Activated naive CD4-positive, alpha-beta T cell treated with anti-CD3 and anti-CD28 coated beads, Interleukin-2, amount 50 U/mL, for 16 hours (primary cell): ENCODE measurements at places on chromosomes 7 and 10.

- DNase-seq, result no peak
Observed at GRCh38 chr10:70405037-70405824, 1.3 kb downstream of the EIF4EBP2 start.

DNA sequence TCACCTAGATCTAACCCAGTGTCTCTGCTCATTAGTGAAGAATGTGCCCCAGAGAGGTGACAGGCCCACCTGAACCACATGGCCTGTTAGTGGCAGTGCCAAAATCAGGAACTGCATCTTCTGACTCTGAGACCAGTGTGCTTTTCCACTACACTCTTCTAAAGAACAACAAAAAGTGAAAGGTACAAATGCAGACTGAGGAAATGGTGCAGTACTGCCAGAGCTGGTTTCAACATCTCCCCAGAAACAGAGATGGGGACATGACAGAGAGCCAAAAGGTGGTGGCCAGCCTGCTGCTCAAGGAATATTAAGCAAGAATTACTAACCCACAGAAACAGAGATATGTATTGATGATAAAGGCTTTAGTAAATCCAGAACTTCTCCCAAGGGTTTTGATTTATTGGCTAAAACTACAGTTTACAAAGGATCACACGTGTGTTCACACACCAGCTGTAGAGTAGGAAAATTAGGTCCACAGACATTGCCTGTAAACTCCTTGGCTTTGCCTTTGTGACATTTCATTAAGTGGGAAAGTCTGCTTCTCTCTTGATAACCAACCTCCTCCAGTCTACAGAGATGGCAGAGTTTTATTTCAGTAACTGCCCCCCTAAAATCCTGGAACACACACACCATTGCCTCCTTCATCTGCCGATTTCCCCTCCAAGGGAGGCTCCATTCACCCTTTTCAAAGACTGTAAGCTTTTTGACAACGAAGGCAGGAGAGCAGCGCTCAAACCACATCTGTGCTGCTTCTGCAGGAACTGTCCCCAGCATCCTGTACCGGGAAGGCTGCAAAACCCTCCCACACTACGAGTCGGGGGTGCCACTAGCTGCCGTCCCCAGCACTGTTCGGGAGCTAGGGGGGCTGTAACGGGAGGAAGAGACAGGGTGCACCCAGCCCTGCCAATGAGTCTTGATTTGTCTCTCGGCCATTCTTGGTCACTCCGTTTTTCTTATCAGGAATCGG, 29.8 kb downstream of the GSDME start:
- no peak for DNase-seq

DNA sequence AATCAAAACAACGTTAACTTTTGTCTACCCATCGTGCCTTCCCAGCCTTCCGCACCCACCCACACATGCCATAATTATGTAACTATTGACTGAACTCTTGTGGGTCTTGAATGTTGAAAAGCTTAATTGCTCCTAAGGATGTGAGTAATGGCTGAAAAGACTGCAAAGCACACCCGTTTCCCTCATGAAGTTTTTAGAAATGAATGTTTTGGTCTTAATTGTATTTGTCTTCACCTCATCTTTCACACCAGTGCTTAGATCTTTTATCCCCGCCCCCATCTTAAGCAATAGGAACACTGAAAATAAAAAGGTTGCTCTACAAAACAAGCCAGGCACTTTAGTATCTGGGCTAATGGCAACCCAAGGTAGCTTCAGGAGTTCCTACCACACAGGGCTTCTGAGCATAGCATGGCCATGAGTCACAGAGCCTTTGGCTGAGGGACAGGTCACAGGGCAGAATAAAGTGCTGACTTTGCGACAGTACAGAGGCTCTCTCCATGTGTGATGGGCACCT, 690.5 kb downstream of the PARD3 start:
- no peak for DNase-seq

DNA sequence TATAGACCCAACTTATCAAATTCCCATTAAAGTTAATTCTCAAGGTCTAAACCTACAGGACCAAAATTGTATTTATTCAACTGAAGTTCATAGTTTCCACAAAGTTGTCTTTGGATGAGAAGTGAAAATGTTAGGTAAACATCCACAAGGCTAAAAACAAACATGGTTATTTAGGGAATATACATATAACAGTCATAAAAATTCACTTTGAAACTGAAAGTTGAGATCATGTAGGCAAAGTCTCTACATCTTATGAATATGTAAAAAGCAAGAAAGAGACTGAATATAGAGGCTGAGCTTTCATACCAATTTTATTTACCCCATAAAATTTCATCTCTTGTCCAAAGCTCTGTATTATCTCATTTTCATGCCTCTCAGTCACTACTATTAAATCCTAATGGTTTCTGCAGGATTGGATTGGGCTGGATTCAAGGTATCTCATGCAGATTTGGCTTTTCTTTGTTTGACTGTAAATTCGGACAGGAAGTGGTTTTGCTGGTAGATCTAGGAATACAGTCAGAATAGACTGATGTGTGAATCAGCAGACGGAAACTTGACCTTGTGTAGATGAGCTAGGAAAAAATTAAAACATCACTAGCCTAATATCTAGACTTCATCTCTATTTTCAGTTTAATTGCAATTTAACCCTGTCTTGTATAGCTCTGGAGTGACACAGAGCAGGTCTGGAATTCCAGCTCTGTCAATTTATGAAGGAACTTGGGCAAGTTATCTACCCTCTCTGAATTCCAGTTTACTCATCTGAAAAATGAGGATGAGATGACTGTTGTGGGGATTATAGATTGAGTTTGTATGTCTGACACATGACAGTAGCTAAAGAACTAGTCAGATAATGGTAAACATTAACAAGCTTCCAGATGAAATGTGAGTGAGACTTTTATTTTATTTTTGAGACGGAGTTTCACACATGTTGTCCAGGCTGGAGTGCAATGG, 27.3 kb upstream of the SKAP2 start:
- no peak for DNase-seq

DNA sequence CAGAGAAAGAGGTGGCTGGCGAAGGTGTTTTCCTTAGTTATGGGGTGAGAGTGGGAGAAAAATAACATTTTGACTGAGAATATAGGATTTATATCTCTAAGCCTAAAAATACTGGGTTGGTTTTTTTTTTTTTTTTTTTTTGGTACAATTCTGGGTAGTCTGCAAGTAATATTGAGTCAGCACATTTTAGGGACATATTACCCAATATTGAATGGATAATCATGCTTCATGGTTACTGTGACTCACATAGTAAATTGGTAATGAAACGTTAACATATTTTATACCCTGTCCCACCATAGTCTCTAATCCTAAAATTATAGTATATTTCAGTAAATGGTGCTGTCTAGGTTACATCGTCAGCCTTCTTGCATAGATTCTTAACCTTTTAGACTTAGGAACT, 91.4 kb downstream of the TPST1 start:
- no peak for DNase-seq

DNA sequence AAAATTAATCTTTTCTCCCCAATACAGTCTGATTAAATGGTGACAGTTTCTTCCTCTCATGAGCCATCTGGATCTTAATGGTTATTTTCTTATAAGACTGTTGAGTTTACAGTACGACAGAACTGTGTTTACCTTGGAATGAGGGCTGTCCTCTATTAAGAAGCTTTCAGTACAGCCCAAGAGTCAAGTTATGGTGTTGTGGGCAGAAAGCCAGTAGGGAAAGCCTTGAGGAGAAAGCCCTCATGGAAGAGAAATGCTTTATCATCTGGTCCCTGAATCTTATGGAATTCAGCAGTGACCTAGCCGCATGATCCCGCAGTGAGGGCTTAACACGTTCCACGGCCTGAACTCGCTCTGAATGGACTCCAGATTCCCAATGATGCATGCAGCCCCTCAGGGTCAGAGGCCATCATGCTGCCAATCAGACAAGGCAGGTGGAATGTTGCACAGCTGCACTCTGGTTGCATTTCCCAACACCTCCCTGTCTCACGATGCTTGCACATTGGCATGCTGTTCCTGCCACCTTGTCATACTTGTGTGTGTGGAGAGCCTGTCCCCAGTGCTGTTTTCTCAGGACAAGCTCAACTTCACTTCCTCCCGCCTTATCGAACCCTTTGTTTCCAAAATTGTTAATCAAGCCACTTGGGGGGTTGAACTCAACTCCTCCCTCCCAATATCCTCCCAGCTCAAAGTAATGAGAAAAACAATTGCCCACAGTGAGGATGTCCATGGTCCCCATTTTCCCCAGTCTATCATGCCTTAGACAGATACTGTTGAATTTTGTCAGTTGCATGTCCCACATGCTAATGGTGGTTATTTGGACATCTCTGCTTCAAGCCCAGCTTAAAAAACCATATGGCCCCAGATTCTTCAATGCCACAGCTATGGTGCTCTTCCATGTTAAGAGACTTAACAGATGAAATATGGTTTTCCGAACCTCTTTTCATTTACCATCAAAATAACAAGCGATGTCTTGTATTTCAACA, 211.1 kb upstream of the TCF7L2 start:
- no peak for DNase-seq

GRCh38 chr10:126433351-126433750, 45.1 kb upstream of the ADAM12 start:
- DNase-seq, result no peak

- DNase-seq, result no peak
Observed at GRCh38 chr7:133315332-133316040, 62.6 kb downstream of the EXOC4 start.

GRCh38 chr7:132677918-132678317, 101.6 kb upstream of the PLXNA4 start:
- DNase-seq, result no peak
